NCI-H1092 treated with DMSO at 0.1 percent for 48 hours (cell line): ENCODE measurements at places on chromosomes 5 and 9.

DNA sequence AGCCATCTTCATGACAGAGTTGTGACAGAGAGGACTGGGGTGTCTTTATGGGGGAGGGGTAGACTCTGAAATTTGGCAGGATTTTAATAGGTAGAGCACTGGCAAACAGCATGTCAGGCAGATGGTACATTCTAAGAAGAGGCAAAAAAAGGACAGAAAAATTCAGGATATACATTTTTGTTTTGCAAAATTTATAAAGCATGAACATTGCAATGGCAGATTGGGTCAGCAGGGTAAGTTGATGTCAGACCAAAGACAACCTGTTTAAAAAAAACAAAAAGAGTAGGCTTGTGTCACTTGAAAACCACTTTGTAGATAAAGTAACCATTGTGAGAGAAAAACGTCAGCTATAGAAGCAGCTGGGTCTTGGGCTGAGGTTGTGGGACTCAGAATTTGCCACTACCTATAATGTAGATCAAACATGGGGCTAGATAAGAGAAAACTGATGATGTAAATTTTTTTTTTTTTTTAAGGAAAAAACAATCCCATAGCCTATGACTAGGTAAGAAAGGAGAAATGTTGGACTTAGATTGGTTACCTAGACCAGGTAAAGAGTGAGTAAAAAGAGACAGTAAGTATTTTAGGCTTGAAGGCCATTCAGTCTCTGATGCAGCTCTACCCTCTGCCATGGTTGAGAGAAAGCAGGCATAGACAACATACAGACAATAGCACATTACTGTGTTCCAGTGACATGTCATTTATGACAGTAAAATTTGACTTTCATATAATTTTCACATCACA, 8.3 kb downstream of the CAMK4 start:
- no peak for DNase-seq

DNA sequence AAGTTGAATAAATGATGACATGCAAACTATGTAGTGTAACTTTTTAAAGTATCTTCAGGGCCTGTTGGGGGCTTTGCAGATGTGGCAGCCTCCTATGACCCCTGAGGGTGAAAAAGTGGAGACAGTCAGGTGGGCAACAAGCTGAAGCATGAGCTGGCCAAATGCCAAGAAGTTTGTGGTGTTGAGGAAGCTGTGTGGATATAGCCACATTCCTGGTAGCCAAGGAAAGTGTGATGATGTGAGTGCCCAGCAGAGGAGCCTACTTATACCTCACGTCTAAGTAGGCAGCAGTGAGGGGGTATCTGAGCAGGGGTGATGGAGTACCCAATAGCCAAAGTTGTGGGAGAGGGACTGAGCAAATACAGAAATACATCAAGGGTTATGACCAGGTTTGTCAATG, 621.2 kb upstream of the CDH6 start:
- no peak for DNase-seq

DNA sequence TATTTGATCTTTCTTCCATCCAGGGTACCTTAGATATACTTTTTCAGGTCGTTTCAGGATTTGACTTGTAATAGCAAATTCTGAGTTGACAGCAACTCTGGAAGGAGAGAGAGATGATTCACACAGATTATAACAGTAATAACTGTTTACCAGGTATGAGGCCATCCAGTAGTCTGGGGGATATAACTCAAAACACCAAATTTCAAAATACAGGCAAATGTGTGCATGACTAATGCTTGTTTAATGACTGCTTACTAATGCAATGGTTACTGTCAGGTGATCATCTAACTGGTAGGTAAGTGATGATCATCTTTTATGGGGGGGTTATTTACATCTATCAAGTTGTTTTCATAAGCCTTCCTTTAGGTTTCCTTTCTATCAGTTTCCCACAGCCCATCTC, 412.3 kb downstream of the MAT2B start:
- DNase-seq, result no peak

GRCh38 chr9:20022410-20022809, 233.6 kb upstream of the SLC24A2 start:
- no peak for DNase-seq

DNA sequence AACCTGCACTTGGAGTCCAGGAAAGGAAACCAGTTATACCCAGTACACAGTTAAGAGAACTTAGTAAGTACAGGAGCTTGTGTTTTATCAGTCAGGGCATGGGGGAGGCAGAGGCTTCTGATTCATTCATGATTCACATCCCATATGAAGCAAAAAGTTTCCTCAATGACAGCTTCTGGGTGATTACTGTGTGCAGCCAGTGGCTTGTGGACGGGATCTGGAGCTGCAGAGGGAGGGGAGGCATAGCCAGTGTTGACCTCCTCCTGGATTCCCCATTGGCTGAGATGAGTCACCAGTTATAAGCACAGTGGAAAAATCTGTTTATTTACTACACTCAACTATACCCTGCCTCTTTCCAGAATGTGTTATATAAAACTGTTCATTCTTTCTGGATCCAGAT, 17.7 kb downstream of the IL31RA start:
- no peak for DNase-seq
